CD8-positive, alpha-beta T cell (primary cell): ENCODE measurements at places on chromosomes 5 and 9.

DNA sequence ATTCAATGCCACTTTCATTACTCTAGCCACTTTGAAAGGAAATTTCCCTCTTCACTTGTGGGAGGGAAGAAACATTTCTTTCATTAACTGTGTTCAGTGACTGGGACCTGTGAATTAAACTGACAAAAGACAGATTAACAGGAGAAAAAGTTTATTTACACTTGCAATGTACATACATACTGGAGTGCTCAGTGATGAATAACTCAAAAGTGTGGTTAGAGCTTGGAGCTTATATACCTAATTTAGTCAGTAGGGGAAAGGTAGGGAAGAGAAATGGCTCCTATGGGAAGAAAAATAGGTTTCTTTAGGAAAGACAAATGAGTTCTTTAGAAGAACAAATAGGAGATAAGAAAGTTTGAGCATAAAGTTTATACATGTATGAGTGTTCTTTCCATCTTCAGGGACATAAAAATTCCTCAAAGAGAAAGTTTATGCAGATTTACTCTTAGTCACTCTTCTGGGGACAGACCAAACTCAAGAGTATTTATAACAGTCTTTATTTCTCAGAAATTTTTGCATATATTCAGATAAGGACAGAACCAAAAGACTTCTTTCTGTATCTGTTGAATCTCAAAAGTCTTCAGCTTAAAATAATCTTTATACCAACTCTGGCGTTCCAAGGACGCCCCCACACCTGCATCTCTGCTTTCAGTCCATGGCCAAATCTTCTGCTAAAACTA lies 120.0 kb upstream of the RAI14 start:
- no peak for DNase-seq

- no peak for DNase-seq
These were observed 20.9 kb upstream of the MAN2A1 start for GRCh38 chr5:109668668-109669422.

GRCh38 chr5:157819502-157820115 lies 39.3 kb downstream of the CLINT1 start:
- no peak for DNase-seq

GRCh38 chr9:90555351-90556057 lies 87.1 kb downstream of the DIRAS2 start:
- no peak for DNase-seq

DNA sequence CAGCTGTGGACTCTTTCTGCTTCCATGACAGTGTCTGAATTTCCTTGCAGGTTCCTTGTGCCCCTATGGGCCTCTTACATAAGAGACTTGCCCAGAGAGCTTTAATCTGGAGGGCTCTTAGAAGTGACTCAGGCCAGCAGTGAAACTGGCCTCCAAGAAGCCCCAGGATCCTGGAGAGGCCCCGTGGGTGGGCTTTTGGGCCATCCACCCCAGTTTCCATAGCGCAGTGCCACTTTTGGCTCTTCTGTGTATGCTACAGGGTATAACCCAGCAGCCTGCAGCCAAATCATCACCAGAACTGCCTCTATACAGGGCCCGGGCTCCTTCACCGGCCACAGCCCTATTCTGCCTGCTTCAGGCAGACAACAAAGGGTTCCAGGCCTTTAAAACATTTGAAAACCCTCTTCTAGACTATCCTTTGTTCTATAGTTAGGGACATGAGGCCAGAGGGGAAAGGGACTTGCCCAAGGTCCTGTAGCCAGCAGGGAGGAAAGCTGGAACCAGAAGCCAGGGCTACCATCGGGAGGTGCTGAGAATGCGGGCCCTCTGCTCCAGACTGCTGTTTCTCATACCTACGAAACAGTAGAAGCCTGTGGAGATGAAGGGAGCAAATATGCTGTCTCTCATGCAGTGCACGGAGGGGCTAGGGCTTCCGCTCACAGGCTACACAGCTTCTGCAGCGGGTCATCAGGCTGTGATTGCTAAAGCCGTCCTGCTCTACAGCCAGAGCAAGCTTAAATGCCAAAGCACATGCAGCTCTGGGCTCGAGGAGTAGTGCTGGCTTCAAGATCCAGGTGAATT lies 18.0 kb downstream of the SH3PXD2B start:
- no peak for DNase-seq

GRCh38 chr5:177389241-177390169 lies 5.3 kb downstream of the SLC34A1 start:
- DNase-seq = peak; percentile 84

GRCh38 chr9:89632192-89632733 lies 27.5 kb downstream of the GADD45G start:
- DNase-seq = no peak

- DNase-seq = no peak
These were observed 2371.7 kb upstream of the C9orf72 start for GRCh38 chr9:29945012-29945411.

DNA sequence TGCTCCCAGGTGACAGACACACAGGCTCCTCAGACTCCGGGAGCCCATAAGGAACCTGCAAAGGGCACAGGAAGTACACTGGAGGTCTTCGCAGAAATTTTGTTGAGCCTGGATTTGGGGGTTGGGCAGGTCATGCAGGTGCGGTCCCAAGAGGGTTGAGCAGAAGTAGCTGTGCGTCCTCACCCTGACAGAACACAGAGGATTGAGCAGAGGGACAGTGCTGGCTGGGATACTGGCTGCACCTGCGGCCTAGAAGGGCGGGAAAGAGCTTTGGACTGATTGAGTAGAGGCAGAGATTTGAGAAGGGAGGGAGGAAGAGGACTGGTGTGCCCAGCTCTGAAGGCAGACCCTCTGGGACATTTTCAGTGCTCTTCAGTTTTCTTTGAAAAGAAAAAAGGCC lies 65.4 kb downstream of the PTPDC1 start:
- no peak for DNase-seq

DNA sequence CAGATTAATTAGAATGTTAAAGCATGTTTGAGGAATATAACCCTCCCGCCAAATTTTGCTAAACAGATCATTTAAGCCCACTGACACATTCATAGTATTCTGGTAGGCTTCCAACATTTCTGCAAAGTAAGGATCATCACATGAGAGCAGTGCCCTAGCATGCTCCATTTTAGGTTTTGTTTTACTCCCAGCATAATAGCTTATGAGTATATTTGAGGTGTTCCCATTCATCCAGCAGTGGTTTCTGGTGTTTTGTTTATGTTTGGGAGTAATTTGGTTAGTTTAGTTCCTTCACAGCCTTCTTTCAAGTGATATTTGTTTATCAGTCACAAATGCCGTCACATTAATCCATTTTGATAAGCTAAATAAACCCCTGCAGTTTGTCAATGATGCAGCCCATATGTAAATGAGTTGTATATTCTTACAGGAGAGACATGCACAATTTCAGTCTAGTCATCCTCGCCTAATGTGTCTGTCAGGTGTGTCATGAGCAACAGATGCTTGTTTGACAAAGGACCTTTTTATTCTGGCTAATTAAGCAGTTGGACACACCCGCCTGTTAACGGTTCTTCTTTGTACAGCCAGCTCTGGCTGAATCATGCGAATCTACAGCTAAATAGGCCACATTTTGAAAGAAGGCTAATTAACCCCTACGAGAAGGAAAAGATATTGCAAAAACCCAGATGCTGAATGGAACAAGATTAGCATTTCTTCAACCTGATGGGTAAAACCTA lies 124.4 kb downstream of the RFX3 start:
- no peak for DNase-seq

DNA sequence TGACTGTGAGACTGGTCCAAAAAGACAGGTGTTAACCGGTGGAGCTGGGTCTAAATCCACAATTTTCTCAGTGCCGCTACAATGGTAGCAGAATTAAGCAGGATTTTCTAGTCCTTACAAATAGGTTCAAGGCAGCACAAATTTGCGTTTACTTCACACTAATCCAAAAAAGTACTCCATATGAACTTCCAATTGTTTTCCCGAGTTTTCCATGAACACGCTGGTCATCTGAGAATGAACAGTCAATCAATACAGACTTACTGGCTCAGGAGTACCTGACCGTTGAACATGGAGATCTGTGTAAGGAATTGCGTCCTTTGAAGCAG lies 709 bp downstream of the SLC35D2 start:
- DNase-seq = no peak

DNA sequence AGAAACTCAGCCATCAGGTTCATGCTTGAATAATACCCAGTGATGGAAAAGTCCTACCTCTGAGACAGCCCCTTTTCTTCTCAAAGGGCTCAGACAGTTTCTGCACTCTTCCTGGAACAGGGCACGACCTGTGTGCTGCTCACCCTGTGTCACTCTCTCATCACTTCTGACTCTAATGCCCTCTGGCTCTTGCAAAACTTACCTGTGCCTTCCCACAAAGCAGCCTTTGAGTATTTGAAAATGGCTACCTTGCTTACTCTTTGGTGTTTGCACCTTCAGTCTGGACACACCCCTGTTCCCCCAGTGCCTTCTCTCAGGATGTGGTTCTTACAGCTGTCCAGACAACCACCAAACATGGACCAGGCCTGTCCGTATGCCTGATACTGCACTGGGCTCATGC lies 171.4 kb downstream of the GRIA1 start:
- no peak for DNase-seq
